ENCODE measurements at places on chromosomes 5 and 9.

- no peak for DNase-seq
Observed at GRCh38 chr9:94057918-94058317, 26.3 kb upstream of the PTPDC1 start.

DNA sequence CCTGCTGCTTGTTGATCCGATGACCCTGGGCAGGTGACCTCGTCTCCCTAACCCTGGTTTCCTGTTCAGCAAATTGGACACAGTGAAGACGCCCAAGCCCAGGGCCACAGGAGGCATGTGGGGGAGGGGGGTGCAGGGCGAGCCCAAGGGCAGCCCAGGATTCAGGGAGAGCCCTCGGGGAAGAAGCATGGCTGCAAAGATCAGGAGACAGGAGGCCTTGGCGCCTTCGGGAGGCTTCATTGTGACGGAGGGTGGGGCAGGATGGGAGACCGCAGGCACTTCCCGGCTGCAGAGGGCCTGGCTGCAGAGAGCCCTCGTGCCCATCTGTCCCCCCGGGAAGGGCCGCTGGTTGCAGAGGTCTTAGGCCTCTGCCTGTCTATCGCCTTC lies 6.2 kb downstream of the ASS1 start:
- DNase-seq = no peak

GRCh38 chr5:20601678-20602100 lies 613.7 kb upstream of the CDH18 start:
- no peak for DNase-seq

GRCh38 chr5:14353726-14354474 lies 210.8 kb downstream of the TRIO start:
- no peak for DNase-seq

DNA sequence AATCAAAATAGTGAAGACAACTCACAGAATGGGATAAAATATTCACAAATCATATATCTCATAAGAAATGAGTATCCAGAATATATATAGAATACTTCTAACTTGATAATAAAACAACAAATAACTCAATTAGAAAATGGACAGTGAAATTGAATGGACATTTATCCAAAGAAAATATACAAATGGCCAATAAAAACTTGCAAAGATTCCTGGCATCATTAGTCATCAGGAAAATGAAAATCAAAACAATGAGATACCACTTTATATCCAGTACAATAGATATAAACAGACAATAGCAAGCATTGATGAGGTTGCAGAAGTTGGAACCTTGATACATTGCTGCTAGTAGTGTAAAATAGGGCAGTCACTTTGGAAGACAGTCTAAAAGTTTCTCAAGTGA lies 12.8 kb upstream of the TLR4 start:
- no peak for DNase-seq

- no peak for DNase-seq
Observed at GRCh38 chr5:111580956-111581355, 68.6 kb upstream of the STARD4 start.

DNA sequence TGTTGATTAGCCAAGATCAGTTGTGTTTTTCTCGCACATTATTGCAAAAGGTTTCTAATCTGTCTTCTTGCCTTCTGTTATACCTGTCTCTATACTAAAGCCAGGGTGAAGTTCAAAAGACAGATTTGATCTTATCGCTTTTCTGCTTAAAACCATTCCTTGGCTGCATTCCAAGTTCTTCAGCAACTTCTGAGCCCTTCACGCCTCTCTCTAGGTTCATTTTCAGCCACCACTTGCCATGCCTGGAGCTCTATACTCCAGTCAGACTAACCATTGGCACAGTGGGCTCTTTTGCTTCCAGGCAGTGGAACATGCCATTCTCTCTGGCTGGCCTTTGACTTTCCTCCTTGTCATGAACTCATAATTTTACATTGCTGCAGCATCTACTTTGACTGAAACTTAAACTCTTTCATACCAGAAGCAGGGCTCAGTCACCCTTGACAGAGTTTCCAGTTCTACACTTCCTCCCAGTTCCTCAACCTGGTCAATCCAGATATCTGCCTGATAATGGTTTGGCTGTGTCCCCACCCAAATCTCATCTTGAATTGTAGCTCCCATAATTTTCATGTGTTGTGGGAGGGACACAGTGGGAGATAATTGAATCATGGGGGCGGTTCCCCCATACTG lies 114.4 kb downstream of the SLC12A2 start:
- DNase-seq = no peak

DNA sequence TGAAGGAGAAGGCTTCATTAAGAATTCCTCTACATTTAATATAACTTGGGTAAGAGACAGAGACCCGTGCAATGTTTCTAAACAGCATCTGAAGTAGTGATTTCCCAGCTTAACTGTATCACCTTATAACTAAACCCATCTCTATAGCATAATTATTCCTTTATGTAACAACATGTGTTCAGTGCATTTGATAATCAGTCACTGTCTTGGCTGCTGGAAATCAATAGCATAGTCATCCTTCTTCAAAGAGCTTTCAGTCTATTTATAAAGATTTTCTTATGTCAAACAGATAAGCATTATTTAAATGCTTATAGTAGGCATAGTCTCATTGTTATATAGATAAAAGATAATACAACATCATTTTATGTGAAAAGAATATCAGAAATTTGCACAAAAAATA lies 80.1 kb upstream of the TYRP1 start:
- no peak for DNase-seq

- no peak for DNase-seq
Observed at GRCh38 chr9:82332018-82332773, 343.6 kb downstream of the SPATA31D1 start.

DNA sequence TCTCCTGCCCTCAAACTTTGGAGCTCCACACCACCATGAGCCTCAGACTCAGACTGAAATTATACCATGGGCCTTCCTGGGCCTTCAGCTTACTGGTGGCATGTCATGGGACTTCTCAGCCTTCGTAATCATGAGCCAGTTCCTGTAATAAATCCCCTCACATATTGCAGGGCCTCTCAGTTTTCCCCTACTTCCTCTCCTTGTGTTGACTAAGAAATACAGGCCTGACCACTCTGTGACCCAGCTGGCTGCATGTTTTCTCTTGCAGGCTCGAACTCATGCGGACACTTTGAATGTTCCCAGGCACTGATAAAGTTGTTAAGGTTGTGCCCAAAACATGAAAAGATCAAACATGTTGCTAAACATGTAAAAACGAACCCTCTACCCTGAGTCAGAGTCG lies 26.2 kb upstream of the SHC3 start:
- no peak for DNase-seq

DNA sequence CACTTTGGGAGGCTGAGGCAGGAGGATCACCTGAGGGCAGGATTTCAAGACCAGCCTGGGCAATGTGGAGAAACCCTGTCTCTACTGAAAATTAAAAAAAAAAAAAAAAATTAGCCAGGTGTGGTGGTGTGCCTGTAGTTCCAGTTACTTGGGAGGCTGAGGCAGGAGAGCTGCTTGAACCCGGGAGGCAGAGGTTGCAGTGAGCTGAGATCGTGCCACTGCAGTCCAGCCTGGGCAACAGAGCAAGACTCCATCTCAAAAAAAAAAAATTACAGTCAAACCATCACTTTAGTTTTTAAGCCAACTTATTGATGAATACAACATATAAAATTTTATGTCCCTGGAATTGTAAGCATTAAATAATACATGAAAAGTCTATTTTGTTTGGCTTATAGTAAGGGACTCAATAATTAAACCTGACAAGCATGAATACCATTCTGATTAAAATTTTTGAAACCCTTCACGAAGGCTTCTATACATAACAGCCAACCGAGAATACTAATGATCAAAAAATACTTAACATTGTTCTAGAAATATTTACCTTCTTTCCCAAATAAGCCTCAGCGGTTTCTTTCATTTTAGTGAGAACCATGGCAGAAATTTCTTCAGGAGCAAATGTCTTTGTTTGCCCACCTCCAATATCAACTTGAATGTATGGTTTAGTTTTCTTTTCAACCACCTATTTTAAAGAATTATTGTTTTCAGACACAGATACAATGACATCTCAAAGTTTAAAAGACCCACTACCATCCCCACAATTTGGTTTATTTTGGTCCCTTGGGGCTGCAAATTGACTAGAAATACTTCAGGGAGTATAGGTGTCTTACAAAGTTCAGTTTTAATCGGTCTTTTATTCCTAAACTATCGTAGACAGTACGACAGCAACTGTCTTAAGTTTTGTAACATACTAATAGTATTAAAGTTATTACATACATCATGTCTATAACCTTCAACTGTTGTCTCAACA lies 1.2 kb downstream of the HSPA5 start:
- DNase-seq = no peak

- no peak for DNase-seq
Observed at GRCh38 chr5:79091064-79091463, 20.5 kb upstream of the BHMT start.

GRCh38 chr5:173328844-173329490 lies 753 bp upstream of the STC2 start:
- DNase-seq = no peak

DNA sequence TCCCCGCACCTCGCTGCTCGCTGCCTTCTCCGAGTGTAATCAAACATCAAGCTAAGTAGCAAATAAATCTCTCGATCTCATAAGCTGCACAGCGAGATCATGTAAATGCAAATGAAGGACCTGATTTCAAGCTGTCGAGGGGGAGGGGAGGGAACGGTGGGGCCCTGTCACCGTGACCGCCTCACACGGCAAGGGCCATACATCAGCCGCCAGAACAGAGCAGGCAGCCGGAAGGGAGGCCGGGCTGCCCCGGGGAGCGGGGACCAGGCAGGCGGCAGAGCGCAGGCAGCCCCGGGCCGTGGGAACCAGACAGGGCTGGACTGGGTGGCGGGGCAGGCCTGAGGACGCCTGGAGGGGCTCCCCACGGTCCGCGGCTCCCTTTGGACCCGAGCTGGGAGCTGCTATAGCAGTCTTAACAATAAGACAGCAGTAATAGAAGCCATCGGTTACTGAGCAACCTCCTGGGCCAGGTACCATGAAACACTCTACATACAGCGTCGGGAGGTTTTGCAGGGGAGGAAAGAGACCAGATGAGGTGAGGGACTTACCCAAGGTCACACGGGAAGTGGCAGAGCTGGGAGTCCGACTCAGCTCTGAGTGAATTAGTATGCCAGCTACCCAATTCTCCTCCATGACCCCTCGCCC lies 76.8 kb downstream of the CFAP77 start:
- DNase-seq = no peak

GRCh38 chr5:176542135-176542595 lies 5.0 kb upstream of the RNF44 start:
- DNase-seq = no peak

GRCh38 chr9:21919377-21920362 lies 74.5 kb downstream of the CDKN2A start:
- no peak for DNase-seq

GRCh38 chr9:125172031-125172755 lies 17.4 kb downstream of the PPP6C start:
- DNase-seq = no peak

GRCh38 chr9:124254261-124254682 lies 3.5 kb upstream of the NEK6 start:
- no peak for DNase-seq

DNA sequence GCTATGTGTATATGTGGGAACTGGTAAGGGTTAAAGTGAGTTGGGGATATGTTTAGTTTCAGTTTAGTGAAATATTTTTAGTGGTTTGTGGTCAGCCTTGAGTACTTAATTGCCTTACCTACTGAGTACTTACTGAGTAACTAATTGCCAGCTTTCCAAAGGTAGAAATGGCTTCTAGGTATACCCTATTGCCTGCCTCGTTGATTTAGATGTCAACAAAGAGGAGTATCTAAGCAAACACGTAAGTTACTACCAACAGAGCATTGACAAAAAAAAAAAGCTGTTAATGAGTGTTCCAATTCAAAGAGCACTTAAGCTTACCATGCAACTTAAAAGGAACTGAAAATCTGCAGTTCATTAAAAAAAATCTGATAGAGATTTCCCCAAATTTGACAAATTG lies 8.8 kb downstream of the ATP10B start:
- no peak for DNase-seq

GRCh38 chr5:137360607-137361006 lies 138.5 kb downstream of the SPOCK1 start:
- no peak for DNase-seq

GRCh38 chr9:109781086-109781485 lies 1.1 kb downstream of the PALM2AKAP2 start:
- no peak for DNase-seq

DNA sequence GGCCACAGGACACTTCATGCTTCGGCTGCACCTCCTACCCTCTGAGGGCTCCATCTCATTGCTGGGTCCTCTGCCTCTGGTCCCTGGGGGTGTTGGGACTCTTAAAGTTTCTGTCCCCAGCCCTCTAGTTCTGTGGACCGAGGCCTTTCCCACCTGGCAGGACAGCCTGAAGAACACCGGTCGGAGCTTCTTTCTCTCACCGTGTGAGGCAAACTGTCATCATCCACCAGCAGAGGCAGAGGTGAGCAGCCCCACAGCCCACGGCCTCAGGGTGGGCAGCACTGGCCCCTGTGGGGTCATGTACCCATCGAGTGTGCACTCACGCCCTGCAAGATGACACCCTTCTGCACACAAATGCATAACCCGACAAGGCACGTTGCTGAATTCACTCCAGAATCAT lies 49.9 kb downstream of the IRX2 start:
- DNase-seq = no peak

DNA sequence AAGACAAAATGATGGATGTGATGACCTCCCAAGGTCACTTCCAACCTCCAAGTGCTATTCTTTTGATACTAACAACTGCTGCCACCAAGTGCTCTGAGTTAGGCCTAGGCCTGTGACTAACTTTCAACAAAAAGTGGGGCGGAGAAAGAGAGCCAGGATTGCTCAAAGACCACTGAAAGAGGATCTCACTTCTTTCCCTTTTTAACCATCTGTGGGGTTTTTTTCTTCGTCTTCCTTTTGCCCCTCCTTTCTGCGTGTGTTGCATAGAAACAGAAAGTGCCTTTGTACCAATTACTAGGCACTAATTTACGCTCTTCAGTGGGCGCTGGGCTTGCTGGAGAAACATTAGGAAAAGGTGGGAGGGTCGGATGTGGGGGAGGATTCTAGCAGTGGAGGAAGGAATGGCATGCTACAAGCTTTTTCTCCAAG lies 8.0 kb downstream of the KLF9 start:
- no peak for DNase-seq

DNA sequence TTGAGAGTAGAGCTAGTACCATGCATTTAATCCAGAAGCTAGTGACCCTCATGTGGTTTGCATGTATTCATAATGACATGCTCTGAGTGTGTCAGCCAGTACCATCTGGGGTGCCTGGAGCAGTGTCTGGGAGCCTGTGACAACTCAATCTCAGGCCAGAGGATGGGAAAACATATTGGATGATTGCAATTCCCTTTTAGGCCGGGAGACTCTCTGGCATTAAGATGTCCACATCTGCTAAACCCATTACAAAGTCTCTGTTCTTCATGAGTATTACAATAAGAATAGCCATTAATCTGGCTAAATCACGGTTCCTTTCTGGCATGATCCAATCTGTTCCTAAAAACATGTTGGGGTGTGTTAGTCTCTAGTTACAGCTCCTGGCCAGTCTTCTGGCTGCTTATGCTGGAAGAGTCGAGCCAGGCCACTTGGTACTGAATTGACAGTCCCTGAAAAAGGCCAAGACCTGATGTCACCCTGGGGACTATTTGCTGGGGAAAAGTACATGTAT lies 475.7 kb downstream of the ENC1 start:
- no peak for DNase-seq
